ENCODE measurements at places on chromosomes 2 and 18.

DNA sequence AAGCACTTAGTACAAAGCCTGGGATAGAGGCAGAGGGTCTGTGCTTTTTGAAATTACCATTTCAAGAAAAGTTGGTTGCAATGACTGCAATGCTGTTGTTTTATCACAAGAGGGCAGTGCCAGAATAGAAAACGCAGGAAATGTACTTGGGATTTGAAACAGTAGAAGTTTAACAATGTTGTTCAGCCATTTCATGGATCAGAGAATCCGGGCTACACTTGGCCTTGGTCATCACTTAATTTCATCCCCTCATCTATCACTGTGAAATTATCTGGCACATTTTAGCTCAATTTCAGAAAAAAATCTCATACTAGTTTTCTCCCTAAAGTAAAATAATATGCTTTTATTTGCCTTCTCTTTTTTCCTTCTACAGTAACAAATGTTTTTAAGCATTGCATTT, 70.8 kb downstream of the RAPGEF4 start:
- peak; percentile 54 for DNase-seq

DNA sequence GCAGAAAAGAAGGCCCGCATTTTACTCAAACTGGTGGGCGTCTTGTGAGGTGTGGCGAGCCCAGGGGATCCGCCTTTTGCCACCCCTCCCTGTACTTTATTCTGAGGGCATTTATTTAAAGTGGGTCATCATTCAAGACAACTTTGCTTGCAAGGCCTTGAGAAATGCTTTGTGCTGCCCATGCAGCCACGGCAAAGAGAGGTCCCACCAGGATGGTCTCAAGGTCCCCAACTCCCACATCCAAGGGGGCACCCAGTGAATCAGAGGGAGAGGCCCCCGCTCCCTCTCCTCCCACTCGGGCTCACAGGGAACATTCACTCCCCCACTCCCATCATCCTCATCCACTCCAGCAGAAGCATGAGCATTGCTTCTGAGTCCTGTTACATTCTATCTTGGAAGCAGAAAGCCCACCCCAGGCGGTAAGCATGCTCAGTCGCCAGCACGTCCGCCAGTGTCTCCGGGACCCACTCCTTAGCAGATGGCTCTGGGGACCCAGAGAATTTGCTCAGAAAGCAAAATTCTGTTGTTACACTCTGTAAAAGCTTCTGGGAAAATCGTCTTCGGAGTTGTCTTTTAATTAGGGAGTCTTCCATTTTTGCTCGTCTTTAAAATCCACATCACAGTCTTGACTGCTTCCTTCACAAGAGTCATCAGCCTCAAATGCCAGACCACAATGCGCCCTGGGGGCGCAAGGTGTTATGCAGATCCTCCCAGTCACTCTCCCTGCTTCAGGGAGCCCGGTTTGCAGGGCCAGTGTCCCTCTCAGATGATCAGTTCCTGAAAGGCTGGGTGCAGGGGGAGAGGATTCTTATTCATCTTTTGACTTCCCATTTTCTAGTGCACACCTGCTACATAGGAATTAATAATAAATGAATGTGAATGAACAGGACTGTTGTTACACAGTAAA, 99.4 kb upstream of the NCK2 start:
- no peak for DNase-seq

GRCh38 chr2:239811806-239812560, 213.2 kb downstream of the NDUFA10 start:
- DNase-seq = no peak

DNA sequence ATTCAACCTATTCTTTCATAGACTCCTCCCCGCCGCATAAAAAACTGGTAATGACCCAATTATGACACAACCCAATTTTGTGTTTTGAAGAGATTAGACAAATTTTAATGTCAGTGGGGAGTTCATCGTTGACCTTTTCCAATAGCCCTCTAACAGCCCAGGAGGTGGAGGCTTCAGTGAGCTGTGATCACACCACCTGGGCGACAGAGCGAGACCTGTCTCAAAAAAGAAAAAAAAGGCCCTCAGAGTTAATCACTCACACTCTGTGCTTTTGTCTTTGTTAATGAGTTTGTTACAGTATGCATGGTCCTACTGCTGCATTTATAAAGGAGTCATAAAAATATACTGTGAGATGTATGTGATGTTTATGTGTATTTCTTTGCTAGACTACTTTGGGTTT, 510.6 kb downstream of the CPS1 start:
- no peak for DNase-seq

- DNase-seq = no peak
Observed at GRCh38 chr2:101509499-101510284, 34.8 kb upstream of the RFX8 start.

DNA sequence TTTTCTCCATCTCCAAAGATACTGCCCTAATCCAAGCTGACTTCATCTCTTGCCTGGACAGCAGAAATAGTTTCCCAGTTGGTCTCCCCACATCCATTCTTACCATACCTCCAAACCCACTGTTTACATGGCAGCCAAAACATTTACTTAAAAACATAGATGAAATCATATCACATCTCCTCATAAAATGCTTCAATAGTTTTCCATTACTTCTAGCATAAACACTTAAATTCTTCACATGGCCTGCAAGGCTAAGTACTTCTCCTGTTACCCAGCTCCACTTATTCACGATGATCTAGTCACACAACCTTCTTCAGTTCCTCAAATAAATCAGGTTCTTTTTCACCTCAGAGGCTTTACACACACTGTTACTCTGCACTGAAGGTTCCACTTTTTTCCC, 185.8 kb upstream of the ACVR2A start:
- no peak for DNase-seq

DNA sequence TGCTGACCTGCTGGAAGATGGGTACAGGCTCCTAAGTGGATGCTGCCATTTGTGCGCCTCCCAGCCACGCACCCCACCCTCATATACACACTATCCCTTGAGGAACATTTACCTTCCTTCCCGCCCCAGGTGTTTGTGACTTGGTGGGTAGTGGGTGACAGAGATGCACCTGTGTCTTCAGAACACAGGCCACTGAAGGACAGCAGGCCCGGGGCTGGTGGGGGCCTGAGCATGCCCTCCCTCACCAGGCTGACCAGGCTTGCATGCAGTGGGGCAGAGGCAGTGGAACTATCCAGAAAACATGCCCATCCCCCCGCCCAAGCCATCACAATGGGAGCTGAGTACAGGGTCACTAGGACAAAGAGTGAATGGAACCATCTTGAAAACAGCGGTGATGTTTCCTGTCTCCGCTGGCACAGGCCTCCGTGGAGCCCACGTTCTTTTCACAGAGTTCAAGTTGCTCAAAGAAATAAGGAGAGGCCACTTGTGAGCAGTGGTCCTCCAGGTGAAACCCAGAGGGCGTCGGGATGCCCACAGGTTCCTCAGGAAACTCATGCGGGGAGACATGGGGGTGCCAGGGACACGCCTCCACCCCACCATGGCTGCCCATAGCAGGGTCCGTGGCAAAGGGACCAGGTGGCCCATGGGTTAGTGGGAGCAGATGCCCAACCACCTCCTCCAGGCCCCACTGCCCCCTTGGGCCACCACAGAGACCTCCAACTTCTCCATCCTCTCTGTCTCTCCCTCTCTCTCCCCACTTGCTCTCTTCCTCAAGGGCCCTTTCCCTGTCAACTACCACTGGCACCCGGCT, 90.9 kb downstream of the MALT1 start:
- no peak for DNase-seq

GRCh38 chr2:71223767-71224333, 3.1 kb downstream of the PAIP2B start:
- peak; percentile 32 for DNase-seq

DNA sequence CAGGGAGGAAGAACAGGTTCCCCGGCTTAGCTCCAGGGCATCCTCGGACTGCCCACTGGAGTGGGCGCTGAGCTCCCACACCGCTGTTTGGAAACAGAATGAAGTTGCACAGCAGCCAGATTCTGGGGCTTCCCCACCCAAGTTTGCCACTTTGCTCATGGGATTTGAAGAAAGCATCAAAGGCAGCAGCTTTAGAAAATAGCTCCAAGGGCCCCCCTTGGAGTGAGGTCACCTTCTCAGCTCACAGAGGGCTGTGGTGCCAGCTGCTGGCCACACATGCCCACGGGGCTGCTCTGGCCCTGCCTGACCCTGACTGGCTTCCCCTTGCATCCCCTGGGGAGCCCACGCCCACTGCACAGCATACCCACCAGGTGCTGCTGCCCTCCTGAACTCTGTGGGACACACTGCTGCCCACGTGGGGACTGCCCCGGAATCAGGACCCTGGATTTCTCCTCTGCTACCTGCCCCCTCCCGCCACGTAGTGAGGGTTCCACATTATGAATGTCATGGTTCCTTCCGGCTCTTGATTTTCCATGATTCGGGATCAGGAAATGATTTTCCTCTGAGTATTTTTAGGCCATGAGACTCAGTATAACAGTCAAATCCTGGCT, 70.3 kb downstream of the TGOLN2 start:
- DNase-seq = no peak

DNA sequence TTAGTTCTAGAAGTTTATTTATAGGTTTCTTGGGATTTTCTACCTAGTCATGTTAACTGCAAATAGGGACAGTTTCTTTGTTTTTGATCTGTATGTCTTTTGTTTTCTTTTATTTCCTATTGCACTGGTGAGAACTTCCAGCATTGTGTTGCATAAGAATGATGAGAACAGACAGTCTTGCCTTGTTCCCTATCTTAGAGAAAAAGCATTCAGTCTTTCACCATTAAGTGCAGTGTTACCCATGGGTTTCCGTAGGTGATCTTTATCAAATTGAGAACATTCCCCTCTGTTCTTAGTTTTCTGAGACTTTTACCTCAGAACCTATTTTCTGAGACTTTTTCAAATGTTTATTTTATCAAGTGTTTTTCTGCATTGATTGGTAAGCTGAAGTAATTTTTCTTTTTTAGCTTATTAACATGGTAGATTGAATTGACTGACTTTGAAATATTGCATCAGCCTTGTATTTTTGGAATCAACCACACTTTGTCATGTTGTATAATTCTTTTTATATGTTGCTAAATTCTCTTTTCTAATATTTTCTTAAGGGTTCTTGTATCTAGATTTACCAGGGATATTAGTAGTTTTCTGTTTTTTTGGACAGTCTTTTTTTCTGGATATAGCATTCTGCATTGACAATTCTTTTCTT, 17.2 kb downstream of the MFSD6 start:
- DNase-seq = no peak

DNA sequence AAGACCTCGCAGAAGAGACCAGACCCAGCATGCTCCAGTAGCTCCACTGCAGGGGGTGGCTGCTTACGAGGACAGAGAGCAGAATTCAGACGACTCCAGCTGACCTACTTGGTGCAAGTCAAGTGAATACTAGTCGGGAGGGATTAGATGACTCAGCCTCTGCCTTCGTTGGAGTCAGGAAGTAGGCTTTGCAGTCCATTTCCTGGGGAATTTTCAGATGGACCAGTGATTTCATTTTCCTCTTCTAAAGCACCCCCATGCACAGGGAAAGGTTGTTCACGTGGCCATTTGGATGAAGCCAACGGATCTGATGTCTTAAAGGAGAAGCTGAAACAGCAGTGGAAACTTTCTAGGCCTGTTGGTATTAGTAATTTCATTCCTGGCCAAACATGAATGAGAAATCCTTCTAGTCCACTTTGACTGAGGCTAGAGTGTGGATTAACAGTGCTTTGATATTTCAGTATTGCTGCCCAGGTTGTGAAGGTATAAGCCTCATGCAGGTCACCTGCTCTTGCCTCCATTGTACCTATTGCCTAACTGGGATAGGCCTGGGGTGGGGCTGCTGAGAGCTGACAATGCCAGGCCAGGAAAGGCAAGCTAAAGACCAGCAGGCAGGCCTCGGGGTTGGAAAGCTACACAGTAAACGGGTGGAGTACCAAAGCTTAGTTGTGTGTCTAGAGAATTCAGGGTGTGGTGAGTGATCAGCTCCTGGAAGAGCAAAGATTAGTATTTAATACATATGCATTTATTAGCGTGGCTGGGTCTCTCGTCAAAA, 117.6 kb upstream of the FOSL2 start:
- DNase-seq = no peak

DNA sequence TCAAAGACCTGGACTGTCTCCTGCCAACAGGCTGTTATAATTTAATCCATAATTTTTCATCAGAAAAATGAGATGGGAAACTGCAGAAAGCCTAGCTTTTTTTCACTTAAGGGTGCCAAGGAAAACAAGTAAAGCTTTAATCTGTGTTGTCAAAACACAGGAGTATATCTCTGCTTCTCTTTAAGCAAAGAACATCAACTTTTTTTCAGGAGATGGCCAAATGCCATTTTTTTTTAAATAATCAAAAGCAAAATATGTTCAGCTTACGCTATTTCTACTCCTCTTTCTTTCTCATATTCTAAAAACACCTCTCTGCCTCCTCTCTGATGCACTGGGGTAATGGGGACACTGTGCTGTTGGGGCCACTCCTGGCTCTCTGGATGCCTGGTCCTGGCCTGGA, 73.1 kb upstream of the NXPH2 start:
- DNase-seq = no peak

DNA sequence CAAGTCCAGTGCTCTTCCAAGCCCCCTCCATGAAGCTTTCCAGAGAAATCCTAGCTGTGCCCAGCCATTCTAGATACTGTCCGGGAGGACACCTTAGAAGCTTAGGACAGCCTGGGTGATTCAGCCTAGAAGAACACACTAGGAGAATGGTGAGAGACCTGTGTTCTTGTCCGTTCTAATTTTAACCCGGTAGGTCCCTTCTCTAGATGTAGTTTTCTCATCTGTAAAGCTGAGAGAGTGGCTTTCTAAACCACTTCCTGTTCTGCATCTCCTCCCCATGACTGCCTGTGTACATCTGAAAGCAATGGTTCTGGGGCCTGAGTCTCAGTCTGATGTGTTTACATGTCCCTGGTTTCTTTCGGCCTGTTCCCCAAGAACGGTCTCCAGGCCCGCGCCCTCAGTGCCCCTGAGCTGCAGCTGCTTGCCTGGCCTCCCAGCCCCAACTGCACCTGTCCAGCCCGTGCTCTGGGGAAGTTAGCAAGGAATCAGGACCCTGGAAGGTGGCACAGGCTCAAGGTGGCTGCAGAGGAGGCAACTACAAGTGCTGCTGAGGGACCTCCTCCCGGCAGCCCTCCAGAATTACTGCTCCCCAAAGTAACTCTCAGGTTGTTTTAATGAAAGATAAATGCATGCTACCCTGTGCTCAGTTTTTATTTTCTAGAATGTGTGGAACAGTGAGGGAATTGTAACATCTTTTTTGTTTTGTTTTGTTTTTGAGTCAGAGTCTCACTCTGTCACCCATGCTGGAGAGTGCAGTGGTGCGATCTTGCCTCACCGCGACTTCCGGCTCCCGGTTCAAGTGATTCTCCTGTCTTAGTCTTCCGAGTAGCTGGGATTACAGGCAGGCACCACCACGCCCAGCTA, 105.9 kb downstream of the LBH start:
- DNase-seq = no peak
